ELF-1 (cell line): ENCODE measurements at places on chromosomes 2 and 18.

DNA sequence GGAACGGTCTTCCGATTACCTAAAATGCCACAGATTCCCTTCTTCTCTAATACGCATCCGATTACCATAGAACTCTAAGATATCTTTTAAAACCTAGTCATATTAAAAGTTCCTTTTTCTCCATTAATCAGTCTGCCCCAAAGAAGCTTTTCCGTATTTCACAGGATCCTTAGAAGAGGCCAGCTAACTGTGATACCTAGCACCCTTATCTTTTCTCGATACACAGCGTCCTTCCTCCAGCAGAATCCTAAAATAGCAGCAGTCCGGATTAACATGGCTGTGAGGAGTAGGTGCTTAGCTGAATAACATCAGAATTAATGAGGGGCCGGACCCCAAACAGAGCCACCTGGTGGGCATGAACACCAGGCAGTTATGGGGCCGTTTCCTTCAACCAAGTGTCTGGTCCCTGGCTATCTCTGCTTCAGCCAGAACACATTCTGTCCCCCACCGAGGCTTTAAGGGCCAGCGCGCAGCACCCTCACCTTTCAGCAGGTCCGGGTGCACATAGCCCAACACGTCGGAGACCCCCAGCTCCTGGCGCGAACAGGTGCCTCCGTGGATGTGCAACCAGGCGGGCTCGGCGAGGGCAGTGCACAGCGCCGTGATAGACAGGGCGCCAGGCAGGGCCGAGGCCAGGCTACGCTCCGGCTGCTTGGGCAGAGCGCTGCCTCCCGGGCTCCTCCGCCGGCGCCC lies 995 bp downstream of the TMEM127 start:
- DNase-seq: peak; percentile 34

- DNase-seq: no peak
Measured at GRCh38 chr2:66323406-66323805, 111.5 kb upstream of the MEIS1 start.

- DNase-seq: peak; percentile 58
Measured at GRCh38 chr2:33441235-33441810, 35.1 kb upstream of the RASGRP3 start.

DNA sequence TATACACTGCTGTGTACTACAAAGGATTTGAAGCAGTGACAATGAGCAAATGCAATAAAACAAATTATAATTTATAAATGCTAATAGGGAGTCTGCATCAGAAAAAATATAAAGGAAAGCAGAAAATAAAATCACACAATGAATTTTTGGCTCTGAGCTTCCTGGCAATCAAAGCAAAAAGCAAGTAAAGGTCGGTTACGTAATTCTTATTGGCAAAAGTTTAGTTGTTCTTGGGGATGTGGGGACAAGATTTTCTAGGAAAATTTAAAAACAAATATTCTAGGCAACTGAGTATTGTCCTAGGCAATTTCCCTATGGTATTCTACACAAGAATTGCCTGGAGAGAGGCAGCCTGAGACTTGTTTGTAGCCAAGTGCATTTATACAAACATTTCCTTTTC lies 1.8 kb downstream of the ORC2 start:
- DNase-seq: no peak

GRCh38 chr2:4914551-4914950 lies 777.6 kb upstream of the SOX11 start:
- no peak for DNase-seq

DNA sequence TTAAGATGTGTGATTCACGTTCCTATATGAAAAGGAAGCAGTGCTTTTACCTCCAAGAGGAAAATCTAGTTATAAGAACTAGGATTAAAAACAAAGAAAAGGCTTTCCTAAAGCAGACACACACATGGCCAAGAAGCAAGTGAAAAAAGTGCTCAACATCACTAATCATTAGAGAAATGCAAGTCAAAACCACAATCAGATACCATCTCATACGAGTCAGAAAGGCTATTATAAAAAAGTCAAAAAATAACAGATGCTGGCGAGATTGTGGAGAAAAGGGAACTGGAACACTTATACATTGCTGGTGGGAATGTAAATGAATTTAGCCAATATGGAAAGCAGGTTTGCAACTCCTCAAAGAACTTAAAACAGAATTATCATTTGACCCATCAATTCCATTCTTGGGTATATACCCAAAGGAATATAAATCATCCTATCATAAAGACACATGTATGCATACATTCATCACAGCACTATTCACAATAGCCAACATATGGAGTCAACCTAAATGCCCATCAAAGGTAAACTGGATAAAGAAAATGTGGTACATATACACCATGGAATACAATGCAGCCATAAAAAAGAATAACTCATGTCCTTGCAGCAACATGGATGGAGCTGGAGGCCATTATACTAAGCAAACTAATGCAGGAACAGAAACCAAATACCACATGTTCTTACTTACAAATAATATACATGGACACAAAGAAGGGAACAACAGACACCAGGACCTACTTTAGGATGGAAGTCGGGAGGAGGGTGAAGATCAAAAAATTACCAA lies 285.3 kb downstream of the RAD51AP2 start:
- DNase-seq: no peak

- no peak for DNase-seq
Measured at GRCh38 chr18:69890558-69890957, 57.1 kb downstream of the CD226 start.
